ENCODE measurements at places on chromosomes 3 and 15.

DNA sequence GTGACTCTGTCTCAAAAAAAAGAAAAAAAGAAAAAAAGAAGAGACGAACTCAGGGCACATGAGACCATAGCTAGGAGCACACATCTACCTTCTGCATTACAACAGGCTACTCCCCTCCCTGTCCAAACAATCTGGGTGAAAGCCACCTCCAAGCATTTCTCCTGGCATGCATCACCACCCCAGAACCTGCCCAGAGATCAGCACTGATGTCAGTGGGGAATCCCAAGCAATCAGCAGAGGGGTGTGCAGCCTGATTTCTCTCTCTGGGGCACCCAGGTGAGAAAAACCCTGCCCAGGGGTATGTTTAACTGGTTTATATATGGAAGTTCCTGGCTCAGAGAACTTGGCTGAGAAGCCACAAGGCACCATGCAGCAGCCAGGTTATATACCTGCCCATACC, 59.4 kb downstream of the CDC25A start:
- no peak for DNase-seq

DNA sequence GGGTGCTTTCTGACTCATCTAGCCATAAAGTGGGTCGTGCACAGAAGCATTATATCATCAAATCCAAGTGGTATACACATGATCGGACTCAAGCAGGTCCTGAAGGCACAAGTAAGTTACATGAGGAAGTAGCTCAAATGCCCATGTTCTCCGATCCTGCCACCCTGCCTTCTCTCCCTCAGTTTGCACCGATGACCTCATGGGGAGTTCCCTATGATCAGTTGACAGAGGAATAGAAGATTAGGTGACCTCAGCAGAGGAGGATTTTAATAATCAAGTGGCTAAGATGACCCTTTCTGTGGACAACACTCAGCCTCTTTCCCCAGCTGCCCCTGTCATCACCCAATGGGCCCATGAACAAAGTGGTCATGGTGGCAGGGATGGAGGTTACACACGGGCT, 149.5 kb downstream of the TBC1D5 start:
- no peak for DNase-seq

DNA sequence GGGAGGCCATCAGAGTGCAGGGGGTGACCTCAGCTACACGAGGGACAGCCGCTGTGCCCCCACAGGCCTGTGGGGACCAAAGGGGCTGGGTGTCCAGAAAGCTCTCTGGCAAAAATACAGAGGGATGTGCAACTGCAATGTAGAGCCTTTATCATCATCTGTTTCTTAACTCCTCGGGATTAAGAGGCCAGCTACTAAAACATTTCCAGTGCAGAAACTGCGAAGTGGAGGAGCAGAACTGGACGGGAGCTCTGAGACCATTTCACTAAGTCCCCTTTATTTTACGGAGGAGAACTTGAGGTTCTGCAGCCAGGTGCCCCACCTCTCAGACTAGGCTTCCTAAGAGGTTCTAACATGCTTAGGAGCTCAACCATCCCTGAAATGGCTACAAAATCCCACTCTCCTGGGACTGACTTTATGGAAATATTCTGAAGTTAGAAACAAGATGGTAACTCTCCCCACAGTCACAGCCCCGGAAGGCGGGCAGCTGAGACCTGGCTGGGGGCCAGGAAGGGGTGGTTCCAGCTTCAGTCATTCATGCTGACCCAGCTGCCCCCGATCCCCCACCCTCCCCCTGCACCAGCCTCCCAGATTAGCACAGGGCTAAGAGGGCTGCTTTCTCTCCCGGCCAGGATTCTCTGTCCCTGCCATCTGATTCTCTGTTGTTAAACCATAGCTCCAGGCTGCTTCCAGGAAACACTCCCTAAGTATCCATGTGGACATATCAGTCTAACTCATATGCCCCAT, 40.3 kb downstream of the UMPS start:
- no peak for DNase-seq

GRCh38 chr3:9994086-9994844, 7.6 kb upstream of the EMC3 start:
- DNase-seq, result no peak

DNA sequence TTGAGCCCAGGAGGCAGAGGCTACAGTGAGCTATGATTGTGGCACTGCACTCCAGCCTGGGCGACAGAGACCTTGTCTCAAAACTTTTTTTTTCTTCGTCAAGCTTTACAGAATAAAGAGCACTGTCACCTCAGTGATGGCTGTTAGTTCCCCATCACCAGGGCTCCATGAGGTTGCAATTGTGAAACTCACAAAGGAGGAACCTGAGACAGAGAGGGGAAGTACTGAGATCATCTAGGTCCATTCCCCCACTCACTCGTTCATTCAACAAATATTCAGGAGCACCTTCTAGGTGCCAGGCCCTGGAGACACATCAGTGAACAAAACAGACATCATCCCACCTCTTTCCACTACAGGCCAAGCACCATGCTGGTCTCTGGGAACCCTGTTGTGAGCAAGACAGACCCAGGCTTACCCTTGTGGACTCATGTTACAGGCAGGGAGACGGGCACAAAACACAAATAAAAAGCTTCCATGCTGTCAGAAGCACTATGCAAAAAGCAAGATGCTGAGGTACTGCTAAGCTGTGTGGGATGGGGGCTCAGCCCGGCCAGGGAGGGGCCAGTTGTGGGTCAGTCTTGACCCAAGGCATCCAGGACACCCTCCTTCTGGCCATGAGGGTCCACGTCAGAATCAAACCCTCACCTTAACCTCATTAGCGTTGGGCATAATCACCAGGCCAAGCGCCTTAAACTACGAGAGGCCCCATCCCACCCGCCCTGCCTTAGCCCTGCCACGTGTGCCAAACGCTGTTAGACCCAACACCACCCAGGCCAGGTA, 2.1 kb upstream of the RHO start:
- DNase-seq, result no peak

GRCh38 chr3:147655236-147655635, 246.1 kb downstream of the ZIC1 start:
- DNase-seq, result no peak

DNA sequence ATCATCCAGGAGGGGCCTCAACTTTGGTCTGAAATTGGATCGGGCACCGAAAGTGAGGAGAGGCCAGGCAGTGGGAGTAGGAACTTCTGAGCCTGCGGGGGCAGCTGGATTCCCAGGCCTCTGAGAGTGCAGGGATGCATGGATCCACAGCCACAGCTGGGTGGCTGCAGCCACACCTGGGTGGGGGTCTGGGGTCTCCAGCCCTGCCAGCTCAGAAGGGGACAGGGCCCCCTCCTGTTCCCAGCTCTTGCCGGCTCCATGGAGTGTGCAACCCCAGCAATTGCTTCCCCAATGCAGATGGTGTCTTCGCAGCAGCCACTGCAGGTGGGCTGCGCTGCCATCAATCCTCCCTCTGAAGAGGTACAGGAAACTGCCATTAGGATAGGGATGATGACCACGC, 123.7 kb downstream of the BCHE start:
- no peak for DNase-seq

GRCh38 chr15:89900849-89901248, 7.1 kb upstream of the AP3S2 start:
- DNase-seq, result no peak
